ENCODE measurements at places on chromosomes 4 and X.
A peak's percentile ranks its signal among the peaks of the same experiment; 100 is the strongest.

DNA sequence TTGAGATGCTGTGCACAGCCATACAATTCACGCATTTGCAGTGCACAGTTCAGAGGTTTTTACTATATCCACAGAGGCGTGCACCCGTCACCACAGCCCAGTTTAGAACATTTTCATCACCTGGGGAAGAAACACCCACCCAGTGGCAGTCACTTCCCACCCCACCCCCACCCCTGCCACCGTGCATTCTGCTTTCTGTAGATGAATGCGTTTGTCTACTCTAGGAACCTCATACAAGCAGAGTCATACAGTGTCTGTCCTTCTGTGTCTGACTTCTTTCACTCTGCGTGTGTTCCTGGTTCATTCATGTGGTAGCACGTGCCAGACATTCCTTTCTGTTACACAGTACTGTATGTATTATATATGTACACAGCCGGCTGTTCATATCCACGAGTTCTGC is 122.8 kb downstream of the TBL1X start:
- H3K36me3 ChIP-seq: peaks cover 19% of the 10 kb centered on the region
- H3K27ac ChIP-seq: no peak overlapping the region
- peaks cover 3% of the 10 kb centered on the region for H3K4me1 ChIP-seq
- H3K27me3 ChIP-seq: no peaks in the 10 kb centered on the region
- no peak overlapping the region for H3K4me3 ChIP-seq
- DNase-seq: no peak

DNA sequence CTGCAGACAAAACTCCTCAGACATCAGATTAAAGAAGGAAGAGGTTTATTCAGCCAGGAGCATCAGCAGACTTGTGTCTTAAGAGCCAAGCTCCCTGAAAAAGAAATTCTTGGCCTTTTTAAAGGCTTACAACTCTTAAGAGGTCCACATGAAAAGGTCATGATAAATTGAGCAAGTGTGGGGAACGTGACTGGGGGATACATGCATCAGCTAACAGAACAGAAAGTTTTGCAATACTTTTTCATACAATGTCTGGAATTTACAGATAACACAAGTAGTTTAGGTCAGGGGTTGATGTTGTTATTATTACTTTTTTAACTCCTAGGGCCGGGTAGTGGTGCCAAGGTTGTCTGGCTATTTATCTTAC is 55.6 kb upstream of the RBMX start:
- H3K4me1 ChIP-seq: no peaks in the 10 kb centered on the region
- H3K27ac ChIP-seq: no peak overlapping the region
- no peaks in the 10 kb centered on the region for H3K27me3 ChIP-seq
- H3K4me3 ChIP-seq: no peak overlapping the region
- no peak for DNase-seq

- H3K27ac ChIP-seq: no peak overlapping the region
- H3K36me3 ChIP-seq: peaks cover 39% of the 10 kb centered on the region
- DNase-seq: no peak
- no peak overlapping the region for H3K4me3 ChIP-seq
- peaks cover 2% of the 10 kb centered on the region for H3K4me1 ChIP-seq
Observed at GRCh38 chrX:16826207-16826606, 39.9 kb downstream of the TXLNG start.

DNA sequence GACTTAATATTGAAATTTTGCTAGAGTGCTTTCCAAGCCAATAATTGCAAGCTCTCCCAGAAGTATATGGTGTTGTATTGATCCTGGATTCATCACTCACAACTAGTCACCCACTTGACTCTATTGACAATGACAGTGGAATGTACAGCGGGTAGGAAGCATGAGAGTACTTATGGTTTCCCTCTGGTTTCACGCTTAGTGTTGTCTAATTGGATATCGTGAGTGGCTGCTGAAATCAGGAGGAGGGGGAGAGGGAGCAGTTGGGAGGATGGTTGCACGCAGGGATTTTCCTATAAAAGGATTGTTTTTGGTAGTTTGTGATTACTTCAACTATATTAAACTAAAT is 1819.5 kb upstream of the TENM3 start:
- H3K27ac ChIP-seq: no peak overlapping the region
- no peaks in the 10 kb centered on the region for H3K27me3 ChIP-seq
- no peaks in the 10 kb centered on the region for H3K36me3 ChIP-seq
- no peak overlapping the region for H3K4me3 ChIP-seq

DNA sequence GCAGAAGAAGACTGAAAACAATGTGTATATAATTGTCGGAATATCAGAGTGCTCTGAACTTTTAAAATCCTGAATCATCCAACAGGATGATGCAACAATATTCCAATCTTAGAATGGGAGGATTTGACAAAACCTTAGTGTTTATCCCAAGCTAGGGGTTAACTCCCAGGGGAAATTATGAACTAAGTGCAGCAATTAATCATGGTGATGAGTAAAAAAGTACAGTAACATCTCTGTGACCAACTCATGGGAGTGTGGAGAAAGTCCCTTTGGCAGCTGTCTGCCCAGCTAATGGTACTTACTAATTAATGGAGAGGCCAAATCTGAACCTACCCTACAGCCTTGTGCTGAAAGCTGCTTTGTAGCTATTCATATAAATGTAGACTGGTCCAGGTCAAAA is 257.6 kb upstream of the DDX53 start:
- H3K4me1 ChIP-seq: peaks cover 1% of the 10 kb centered on the region
- no peak for DNase-seq
- no peak overlapping the region for H3K27ac ChIP-seq
- H3K27me3 ChIP-seq: no peaks in the 10 kb centered on the region
- H3K36me3 ChIP-seq: no peaks in the 10 kb centered on the region

GRCh38 chr4:76251441-76252270 is at the start of gene FAM47E:
Gene FAM47E (plus strand): TSS chr4:76251721. CDS start chr4:76251747, 26 bp downstream.
- peak within 1 kb of the TSS; percentile 86 for H3K27ac ChIP-seq
- peak; percentile 33 for DNase-seq
- peaks cover 4% of the 10 kb centered on the region for H3K4me1 ChIP-seq
- H3K27me3 ChIP-seq: peaks cover 73% of the 10 kb centered on the region
- H3K4me3 ChIP-seq: peak within 1 kb of the TSS; percentile 87

DNA sequence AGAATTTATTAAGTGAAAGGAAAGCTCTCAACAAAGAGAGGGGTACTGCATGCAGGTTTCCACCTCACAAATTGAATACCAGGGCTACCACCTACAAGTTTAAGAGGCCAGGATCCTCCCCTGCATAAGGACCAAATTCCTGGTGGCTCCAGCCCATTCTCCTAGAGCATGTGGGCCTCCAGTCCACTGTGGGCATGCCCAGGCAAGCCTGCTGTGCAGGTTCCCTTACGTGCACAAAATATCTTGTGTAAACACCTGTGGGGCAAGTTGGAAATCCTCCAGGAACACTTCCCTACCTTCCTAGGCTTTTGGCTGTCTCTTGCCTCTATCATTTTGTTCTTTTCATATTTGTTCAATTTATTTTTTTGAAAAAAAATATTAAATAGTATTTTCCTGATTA is 724.3 kb downstream of the ARAP2 start:
- no peak overlapping the region for H3K4me3 ChIP-seq
- H3K36me3 ChIP-seq: no peaks in the 10 kb centered on the region
- no peak for DNase-seq
- no peaks in the 10 kb centered on the region for H3K4me1 ChIP-seq

DNA sequence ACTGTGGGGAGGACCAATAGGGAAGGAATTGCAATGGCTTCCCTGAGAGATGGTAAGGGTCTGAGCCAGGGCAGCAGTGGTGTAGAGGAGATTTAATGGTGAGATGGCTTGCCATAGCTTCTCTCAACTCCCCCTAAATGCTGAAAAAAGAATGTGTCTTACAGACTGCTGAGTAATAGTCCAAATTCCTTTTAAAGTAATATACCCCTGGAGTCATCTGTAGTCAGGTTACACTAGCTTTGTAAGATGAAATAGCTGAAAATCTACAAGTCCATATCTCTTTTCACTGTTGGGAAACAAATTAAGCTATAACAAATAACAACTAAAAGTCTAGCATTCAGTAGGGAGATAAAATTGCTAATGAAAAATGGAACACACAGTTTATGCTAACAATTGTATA is 33.5 kb downstream of the MAPK10 start:
- H3K4me1 ChIP-seq: peaks cover 2% of the 10 kb centered on the region
- H3K27me3 ChIP-seq: no peaks in the 10 kb centered on the region
- no peaks in the 10 kb centered on the region for H3K36me3 ChIP-seq
- no peak overlapping the region for H3K4me3 ChIP-seq
- DNase-seq: no peak

DNA sequence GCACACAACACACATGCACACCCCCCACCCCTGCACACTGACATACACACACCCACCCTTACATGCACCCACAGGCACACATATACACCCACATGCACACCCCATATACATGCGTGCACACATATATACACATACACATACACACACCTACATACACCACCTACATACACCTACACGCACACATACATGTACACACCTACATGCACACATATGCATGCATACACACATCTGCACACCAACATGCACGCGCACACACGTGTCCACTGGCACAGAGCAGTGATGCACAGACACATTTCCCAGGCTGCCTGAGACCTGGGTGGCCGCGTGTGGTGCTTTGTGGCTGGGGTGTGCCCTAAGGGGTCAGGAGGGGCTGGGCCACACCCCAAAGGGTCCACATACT is 31.7 kb downstream of the FGFRL1 start:
- peaks cover 2% of the 10 kb centered on the region for H3K36me3 ChIP-seq
- peaks cover 10% of the 10 kb centered on the region for H3K4me1 ChIP-seq
- peaks cover 66% of the 10 kb centered on the region for H3K27me3 ChIP-seq

- DNase-seq: no peak
- H3K27me3 ChIP-seq: no peaks in the 10 kb centered on the region
- no peak overlapping the region for H3K27ac ChIP-seq
- no peaks in the 10 kb centered on the region for H3K4me1 ChIP-seq
- no peak overlapping the region for H3K4me3 ChIP-seq
- no peaks in the 10 kb centered on the region for H3K36me3 ChIP-seq
Observed at GRCh38 chr4:187258651-187259401, 535.2 kb upstream of the FAT1 start.

DNA sequence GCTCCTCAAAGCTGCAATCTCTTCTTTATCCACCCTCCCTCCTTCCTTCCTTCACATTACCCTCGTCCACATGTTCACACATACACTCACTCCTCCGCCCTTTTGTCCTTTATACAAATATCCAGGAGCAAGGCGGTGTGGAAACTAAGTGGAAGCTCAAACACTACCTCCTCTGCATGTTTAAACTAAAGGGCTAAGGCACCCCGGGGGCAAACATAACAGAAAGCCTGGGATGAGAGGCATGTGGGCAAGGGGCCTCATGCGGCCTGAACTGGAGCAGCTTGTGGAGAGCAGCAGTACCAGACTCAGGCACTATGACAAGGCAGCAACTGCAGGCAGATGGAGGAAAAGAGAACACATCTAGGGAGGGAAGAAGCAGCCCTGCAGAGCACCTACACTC is 9.5 kb downstream of the MAB21L2 start:
- peaks cover 9% of the 10 kb centered on the region for H3K36me3 ChIP-seq
- H3K27ac ChIP-seq: no peak overlapping the region
- H3K4me1 ChIP-seq: no peaks in the 10 kb centered on the region
- no peak for DNase-seq

DNA sequence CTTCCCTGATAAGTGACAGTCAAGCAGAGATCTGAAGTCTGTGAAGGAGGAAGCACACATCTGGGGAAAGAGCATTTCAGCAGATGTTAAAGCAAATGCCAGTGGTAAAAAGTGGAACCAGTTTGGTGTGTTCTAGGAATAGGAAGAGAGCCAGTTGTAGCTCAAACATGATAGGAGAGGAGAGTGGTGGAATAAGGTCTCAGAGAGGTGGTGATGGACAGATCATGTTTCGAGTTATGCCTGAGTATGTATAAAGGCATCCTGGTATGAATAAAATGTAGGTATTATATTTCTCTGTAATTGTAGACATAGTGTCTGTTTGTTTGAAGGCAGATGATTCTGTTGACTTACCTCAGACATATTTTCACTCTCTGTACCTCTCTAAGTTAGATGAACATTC is 89.1 kb downstream of the LARP7 start:
- no peaks in the 10 kb centered on the region for H3K36me3 ChIP-seq
- no peaks in the 10 kb centered on the region for H3K4me1 ChIP-seq
- H3K4me3 ChIP-seq: no peak overlapping the region
- H3K27ac ChIP-seq: no peak overlapping the region
- peaks cover 14% of the 10 kb centered on the region for H3K27me3 ChIP-seq

- peaks cover 9% of the 10 kb centered on the region for H3K36me3 ChIP-seq
- H3K27me3 ChIP-seq: no peaks in the 10 kb centered on the region
- DNase-seq: no peak
- no peak overlapping the region for H3K4me3 ChIP-seq
- peak overlapping the region; percentile 92 for H3K27ac ChIP-seq
Observed at GRCh38 chrX:13051529-13052172, 7.2 kb upstream of the FAM9C start.

DNA sequence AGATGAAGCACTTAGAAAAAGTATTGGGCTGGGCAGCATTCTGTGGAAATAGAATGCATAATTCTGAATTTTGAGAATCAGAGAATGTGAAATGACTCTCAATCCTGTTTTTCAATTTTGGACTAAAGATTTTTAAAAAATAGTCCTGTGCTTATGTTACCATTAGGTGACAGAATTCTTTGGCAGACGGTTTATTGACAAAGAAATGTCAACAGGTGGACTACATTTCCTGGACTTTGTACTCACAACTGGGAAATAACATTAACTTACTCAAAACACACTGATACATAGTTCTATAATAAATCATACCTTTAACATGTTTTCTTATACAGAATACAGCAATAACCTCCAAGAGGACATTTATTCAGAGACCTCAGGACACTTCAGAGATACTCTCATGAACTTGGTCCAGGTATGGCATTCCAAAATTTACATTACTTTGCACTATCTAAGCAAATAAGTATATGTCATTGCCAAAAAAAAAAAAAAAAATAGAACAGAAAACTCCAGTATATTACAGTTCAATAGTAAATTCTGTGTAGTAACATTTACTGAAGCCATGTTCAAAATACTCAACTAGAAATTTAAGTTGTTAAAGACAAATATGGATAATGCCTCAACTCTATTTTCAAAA is 72.7 kb downstream of the ANXA10 start:
- DNase-seq: no peak
- no peaks in the 10 kb centered on the region for H3K4me1 ChIP-seq
- no peak overlapping the region for H3K4me3 ChIP-seq
- no peaks in the 10 kb centered on the region for H3K36me3 ChIP-seq

DNA sequence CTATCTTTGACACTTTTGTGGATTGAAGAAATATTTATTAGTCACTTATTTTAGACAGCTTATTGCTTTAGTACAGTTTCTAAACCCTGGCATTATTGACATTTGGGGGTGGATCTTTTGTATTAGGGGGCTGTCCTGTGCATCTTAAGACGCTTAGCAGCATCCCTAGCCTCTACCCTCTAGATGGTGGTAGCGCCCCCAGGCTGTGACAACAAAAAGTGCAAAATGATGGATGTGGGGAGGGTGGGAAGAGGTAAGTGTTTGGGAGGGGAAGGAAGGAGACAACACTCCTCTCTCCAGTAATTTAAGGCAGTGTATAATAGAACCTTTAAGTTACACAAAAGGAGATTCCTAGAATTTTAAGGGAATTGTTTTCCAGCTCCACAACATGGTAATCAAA is 1210.6 kb downstream of the C4orf33 start:
- no peak overlapping the region for H3K27ac ChIP-seq
- no peaks in the 10 kb centered on the region for H3K27me3 ChIP-seq
- no peaks in the 10 kb centered on the region for H3K36me3 ChIP-seq
- DNase-seq: no peak
- H3K4me3 ChIP-seq: no peak overlapping the region
